ENCODE measurements at places on chromosomes 5 and 9.

DNA sequence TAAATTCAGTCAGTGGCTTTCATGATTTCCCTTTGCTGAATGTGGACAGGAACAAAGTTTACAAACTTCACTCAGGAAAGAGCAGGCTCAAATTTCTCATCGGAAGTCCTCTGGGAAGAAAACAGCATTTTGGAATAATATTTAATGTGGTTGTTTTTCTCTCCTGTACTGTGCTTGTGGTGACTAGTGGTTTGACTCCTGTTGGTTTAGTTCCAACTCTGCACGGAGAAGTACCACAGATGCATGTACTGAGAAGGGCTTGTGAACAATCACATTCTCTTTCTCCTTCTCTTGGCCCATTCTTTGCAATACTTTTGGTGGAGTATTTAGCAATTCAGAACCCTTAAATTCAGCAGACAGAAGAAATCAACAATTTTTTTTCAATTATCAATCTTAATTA, 13.3 kb downstream of the MPDZ start:
- no peak for DNase-seq

DNA sequence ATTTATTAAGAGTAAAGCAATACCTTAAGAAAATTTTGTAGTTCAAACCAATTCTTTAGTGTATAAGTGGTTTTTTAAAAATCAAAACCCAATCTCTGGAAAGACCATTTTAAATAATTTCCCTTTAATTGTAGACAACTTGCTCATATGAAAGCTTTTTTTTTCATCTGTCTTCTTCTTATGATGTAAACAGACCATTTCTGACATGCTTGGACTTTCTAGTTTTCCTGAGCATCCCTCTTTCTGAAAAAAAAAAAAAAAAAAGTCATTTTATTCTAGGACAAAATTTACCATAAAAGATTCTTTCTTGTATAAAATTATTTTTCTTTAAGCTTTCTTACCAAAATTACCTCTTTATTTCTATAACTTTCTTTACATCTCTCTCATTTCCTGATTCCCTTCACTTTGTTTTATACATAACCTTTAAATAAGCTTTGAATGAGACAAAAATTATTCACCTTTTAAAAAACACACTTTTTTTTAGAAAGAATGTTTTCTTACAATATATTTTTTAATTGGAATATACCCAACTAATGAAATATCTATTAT, 67.5 kb downstream of the COL15A1 start:
- DNase-seq = peak; percentile 66

- DNase-seq = no peak
Measured at GRCh38 chr5:5591567-5591966, 169.1 kb downstream of the ICE1 start.

GRCh38 chr5:139847790-139848507, 52.3 kb downstream of the PSD2 start:
- DNase-seq = peak; percentile 77

GRCh38 chr9:2120926-2121689, 106.0 kb downstream of the SMARCA2 start:
- DNase-seq = no peak

- peak; percentile 15 for DNase-seq
Measured at GRCh38 chr9:6922680-6923079, 164.9 kb downstream of the KDM4C start.
